ENCODE measurements at places on chromosomes 1 and 21.

GRCh38 chr1:27624467-27625178 lies 10.4 kb downstream of the FGR start:
- DNase-seq: no peak

GRCh38 chr1:157646144-157646543 lies 48.3 kb upstream of the FCRL4 start:
- DNase-seq: no peak

DNA sequence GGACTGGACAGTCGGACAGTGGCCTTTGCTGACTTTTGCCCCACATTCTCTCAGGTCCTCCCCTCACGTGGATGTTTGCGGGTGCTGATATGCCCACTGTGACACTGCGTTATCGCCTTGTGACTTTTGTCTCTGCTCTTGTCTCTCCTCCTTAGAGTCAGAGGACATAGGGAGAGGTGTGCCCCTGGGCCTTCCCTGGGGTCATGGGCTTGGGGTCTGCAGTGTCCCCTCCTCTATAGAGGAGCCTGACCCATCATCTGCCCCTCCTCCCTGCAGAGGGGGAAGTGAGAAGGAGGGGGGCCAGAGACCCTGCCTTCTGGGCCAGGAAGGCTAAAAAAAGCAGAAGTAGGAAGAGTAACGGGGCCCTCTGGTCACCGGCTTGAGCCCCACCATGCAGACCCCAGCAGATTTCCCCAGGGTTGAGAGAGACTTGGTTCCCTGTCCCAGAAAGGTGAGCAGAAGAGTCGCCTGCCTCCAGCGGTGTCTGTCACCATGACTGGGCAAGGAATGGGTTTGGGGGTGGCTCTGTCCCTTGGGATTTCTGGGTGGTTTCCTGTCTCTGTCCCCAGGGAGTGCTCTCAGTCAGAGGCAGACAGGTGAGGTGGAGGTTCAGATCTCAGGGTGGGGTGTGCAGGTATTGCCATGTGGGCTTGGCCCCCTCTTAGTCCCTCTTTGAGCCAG lies 13.3 kb downstream of the RPS6KA1 start:
- no peak for DNase-seq

GRCh38 chr1:8629241-8630091 lies 188.0 kb downstream of the RERE start:
- no peak for DNase-seq

DNA sequence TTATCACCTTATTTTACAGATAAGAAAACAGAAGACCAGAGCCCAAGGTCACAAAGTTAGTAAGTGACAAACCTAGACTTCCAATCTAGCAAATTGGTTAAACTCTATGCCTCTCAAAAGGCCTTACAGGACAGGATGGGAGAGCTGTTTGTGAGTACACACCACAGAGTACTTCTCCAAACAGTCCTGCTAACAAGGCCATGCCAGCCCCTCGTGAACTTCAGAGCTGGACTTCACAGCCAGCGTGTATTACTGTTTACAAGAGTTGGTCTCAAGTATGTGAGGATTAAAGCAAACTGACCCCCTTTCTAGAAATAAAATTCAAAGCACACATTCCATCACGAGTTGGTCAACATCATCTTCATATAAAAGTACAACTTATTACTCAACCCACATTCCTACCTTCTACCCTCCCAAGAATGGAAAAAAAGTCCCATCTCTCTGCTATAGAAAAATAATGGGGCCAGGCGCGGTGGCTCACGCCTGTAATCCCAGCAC lies 19.8 kb upstream of the UBR4 start:
- no peak for DNase-seq

DNA sequence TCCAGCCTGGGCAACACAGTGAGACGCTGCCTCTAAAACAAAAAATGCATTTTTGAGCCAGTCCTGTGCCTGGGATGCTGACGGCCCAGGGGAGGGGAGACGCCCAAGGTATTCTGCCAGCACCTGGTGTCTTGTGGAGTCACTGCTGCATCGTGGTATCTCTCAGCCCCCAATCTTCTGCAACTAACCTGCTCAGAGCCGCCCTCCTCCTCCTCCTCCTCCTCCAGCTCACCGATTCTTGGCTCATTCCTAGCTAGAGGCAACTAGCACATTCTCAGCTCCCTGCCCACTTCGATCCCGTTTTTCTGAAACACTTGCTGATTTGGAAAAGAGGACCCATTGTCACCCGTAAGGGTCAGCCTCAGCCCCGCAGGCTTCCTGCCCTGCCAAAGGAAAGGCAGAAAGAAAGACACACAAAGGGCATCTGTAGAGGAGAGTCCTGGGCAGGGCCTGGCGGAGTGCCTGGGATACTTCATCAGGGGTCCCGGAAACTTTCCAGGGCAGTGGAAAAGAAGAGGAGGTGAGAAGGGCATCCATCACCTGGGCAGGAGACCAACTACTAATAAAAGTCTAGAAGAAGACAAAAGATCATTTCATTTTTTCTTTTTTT lies 20.7 kb downstream of the GPR157 start:
- DNase-seq: no peak

GRCh38 chr1:235817101-235817728 lies 49.5 kb downstream of the LYST start:
- DNase-seq: no peak

DNA sequence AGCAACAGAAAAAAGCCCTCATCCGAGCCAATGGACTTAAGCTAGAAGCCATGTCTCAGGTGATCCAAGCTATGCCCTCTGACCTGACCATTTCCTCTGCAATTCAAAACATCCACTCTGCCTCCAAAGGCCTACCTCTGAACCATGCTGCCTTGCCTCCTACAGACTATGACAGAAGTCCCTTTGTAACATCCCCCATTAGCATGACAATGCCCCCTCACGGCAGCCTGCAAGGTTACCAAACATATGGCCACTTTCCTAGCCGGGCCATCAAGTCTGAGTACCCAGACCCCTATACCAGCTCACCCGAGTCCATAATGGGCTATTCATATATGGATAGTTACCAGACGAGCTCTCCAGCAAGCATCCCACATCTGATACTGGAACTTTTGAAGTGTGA lies 20.7 kb downstream of the NR5A2 start:
- DNase-seq: no peak

DNA sequence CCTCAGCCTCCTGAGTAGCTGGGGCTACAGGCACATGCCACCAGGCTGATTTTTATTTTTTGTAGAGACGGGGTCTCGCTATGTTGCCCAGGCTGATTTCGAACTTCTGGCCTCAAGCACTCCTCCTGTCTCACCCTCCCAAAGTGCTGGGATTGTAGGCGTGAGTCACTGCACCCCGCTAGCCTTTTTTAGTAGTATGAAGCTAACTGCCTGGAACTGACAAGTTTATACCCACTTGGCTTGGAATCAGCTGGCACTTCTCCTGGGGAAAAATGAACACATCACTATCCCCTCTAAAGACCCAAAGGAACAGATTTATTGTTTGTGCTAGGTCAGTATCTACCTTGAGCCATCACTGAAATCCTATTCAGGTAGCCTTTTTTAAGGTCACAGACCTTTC lies 19.0 kb downstream of the TMEM63A start:
- no peak for DNase-seq
